ENCODE measurements at places on chromosomes 2 and 18. TPM values are rescaled to one million over a fixed set of nuclear protein-coding genes. Genes with fewer than 3 reads are reported as not detected.

The UGT1A8 gene
- not detected for polyA plus RNA-seq

The TSN gene
- 102 TPM for polyA plus RNA-seq

The CABYR gene
- 1.3 TPM for polyA plus RNA-seq

The TMEM247 gene
- polyA plus RNA-seq: not detected

The GATA6 gene
- polyA plus RNA-seq: not detected

The ARHGEF4 gene
- polyA plus RNA-seq: 0.24 TPM

The SKOR2 gene
- polyA plus RNA-seq: not detected

The OSBPL6 gene
- 0.03 TPM for polyA plus RNA-seq

The ATP6V1C2 gene
- 1.1 TPM for polyA plus RNA-seq

The COL3A1 gene
- polyA plus RNA-seq: 0.27 TPM

The ALKAL2 gene
- 0.41 TPM for polyA plus RNA-seq

The SPDYA gene
- polyA plus RNA-seq: 1.9 TPM

The STK39 gene
- not detected for polyA plus RNA-seq

The RGPD4 gene
- polyA plus RNA-seq: not detected

The MAP3K19 gene
- not detected for polyA plus RNA-seq

The CASP8 gene
- 42.4 TPM for polyA plus RNA-seq

The ARMC9 gene
- 26.1 TPM for polyA plus RNA-seq

The CRYBA2 gene
- polyA plus RNA-seq: not detected

The RNF181 gene
- polyA plus RNA-seq: 235 TPM

The ADD2 gene
- polyA plus RNA-seq: 0.11 TPM

The DLX1 gene
- polyA plus RNA-seq: 0.18 TPM

The KIF1A gene
- 0.18 TPM for polyA plus RNA-seq

The EN1 gene
- polyA plus RNA-seq: not detected

The TBC1D8 gene
- polyA plus RNA-seq: 4.7 TPM

The COL4A3 gene
- 2.4 TPM for polyA plus RNA-seq

The CFLAR gene
- polyA plus RNA-seq: 79.2 TPM

The CHPF gene
- 15.3 TPM for polyA plus RNA-seq

The SERPINB7 gene
- polyA plus RNA-seq: not detected

The ZNF396 gene
- 0.79 TPM for polyA plus RNA-seq

The ZC3H8 gene
- polyA plus RNA-seq: 25.4 TPM

The CD8B gene
- not detected for polyA plus RNA-seq

The RPRM gene
- 0.11 TPM for polyA plus RNA-seq

The SIX3 gene
- not detected for polyA plus RNA-seq

The IHH gene
- not detected for polyA plus RNA-seq

The ABCG5 gene
- not detected for polyA plus RNA-seq

The HOXD9 gene
- not detected for polyA plus RNA-seq

The PRKAG3 gene
- polyA plus RNA-seq: not detected

The ALLC gene
- not detected for polyA plus RNA-seq

The AMER3 gene
- polyA plus RNA-seq: not detected

The C2orf66 gene
- polyA plus RNA-seq: not detected
